ENCODE measurements at places on chromosomes 5 and 9.
A peak's percentile ranks its signal among the peaks of the same experiment; 100 is the strongest.

DNA sequence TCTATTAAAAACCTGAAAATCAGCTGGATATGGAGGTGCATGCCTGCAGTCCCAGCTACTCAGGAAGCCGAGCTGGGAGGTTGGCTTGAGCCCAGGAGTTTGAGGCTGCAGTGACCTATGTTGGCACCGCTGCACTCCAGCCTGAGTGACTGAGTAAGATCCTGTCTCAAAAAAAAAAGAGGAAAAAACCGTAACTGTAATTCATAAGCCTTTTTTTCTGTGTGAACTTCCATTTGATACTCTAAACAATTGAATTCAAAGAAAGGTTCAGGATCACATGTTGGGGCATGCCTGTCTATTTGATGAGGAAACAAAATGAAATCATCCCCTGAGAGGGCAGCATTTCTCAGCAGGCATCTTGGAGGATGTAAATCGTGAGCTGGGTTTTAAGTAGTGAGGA is 38.8 kb downstream of the ITGA2 start:
- H3K36me3 ChIP-seq: no peaks in the 10 kb centered on the region
- no peaks in the 10 kb centered on the region for H3K27me3 ChIP-seq
- H3K27ac ChIP-seq: no peak overlapping the region
- DNase-seq: no peak
- H3K4me1 ChIP-seq: peaks cover 13% of the 10 kb centered on the region
- no peak overlapping the region for H3K4me3 ChIP-seq

- H3K36me3 ChIP-seq: no peaks in the 10 kb centered on the region
- no peak overlapping the region for H3K27ac ChIP-seq
- H3K4me3 ChIP-seq: no peak overlapping the region
- H3K27me3 ChIP-seq: peaks cover 33% of the 10 kb centered on the region
Observed at GRCh38 chr5:122081541-122081940, 3.5 kb upstream of the LOX start.

DNA sequence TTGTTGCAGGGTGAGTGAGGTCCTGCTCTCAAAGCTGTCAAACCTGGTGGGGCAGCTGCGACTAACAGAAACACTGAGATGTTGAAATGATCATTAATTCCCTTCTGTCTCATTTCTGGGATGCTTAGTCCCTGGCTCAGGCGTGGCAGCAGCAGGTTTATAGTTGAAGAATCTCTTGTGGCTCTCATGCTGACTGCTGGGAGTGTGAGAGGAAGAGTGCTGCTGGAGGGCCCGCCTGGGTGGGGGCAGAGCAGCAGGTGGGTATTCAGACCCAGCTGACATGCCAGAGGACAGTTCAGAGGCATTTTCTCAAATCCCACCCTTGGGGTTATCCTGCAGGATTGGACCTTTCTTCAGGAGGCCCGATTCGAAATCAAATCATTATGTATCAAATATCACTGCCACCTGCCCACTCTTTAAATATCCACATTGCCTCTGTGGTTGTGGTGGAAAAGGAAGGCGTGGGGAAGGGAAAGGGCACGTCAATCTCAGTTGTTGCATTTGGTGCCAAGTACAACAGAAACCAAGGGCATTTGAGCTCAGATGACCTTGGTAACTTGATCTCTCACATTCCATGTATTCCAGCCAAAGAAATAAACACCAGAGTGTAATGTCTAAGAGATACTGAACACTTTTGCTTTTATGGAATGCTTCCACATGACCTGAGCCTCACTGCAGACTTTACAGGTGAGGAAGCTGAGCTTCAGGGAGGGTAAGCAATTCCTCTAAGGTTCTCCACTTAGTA is 224.3 kb downstream of the AOPEP start:
- no peaks in the 10 kb centered on the region for H3K36me3 ChIP-seq
- no peak overlapping the region for H3K27ac ChIP-seq
- no peaks in the 10 kb centered on the region for H3K27me3 ChIP-seq
- DNase-seq: peak; percentile 15

- H3K4me3 ChIP-seq: no peak overlapping the region
- H3K4me1 ChIP-seq: peaks cover 19% of the 10 kb centered on the region
- DNase-seq: peak; percentile 69
- peak overlapping the region; percentile 91 for H3K27ac ChIP-seq
- H3K27me3 ChIP-seq: no peaks in the 10 kb centered on the region
Observed at GRCh38 chr9:37433867-37434371, 11.4 kb downstream of the GRHPR start.

DNA sequence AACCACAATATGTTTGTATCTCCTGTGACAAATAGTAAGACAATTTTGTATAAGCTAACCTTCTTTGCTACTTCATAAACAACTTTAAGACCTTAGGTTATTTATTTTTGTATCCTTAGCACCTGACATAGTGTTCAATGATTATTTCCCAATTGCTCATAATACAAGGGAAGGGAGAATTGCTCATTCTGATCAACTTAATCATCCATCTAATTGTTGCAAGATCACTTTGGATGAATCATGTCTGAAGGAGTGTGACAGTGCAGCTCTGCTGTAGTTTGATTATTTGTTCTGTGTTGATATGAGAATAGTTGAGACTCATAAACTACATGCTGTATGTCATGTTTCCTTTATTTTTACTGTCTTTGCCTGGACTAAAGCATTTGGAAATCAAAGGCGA is 721.3 kb upstream of the SEMA6A start:
- no peaks in the 10 kb centered on the region for H3K36me3 ChIP-seq
- H3K27ac ChIP-seq: no peak overlapping the region
- no peak for DNase-seq
- peaks cover 7% of the 10 kb centered on the region for H3K4me1 ChIP-seq
- no peaks in the 10 kb centered on the region for H3K27me3 ChIP-seq
- no peak overlapping the region for H3K4me3 ChIP-seq

DNA sequence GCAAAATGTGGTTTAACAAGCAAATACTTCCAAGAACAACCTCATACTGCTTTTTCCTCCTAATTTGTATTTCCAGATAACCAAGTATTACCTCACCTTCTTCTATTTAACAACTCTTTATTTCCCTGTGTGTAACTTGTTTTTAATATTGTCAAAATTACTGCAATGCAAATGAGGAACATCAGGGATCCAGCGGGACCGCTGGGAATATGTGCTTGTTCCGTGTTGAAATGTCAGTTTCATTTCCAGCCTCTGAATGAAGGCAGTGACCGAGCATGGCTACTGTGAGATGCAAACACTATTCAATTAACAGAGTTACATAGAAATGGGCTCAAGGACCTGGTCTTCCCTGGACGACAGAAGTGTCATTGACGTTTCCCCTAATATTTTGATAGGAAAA is 110.8 kb upstream of the CTSL start:
- no peak for DNase-seq
- H3K27me3 ChIP-seq: no peaks in the 10 kb centered on the region
- H3K4me1 ChIP-seq: peaks cover 11% of the 10 kb centered on the region
- H3K4me3 ChIP-seq: no peak overlapping the region
- H3K36me3 ChIP-seq: peaks cover 20% of the 10 kb centered on the region
- no peak overlapping the region for H3K27ac ChIP-seq

GRCh38 chr9:84940294-84940693 is 270.8 kb downstream of the NTRK2 start:
- no peaks in the 10 kb centered on the region for H3K27me3 ChIP-seq
- no peaks in the 10 kb centered on the region for H3K36me3 ChIP-seq
- no peaks in the 10 kb centered on the region for H3K4me1 ChIP-seq
- H3K27ac ChIP-seq: no peak overlapping the region
- H3K4me3 ChIP-seq: no peak overlapping the region

DNA sequence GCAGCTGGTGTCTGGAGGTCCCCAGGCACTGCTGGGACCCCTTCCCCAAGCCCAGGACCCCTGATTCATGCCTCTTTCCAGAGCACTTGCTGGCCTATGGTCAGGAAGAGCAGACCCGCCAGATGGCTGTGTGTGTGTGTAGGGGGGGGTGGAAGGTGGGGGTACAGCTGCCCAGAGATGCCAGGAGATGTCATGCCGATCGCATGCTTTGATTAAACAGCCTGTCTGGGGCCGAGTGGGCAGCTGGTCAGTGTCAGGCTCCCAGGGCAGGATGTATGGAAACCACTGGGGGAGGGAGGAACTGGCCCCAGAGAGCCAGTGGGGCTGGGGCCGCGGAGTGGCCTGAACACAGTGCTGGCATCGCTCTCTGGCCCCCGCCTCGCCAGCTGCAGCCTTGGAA is 23.7 kb downstream of the RXRA start:
- H3K4me3 ChIP-seq: no peak overlapping the region
- H3K36me3 ChIP-seq: no peaks in the 10 kb centered on the region
- no peak overlapping the region for H3K27ac ChIP-seq
- DNase-seq: no peak
- H3K27me3 ChIP-seq: no peaks in the 10 kb centered on the region
